ENCODE measurements at places on chromosomes 4 and X. TPM values are rescaled to one million over a fixed set of nuclear protein-coding genes. Genes with fewer than 3 reads are reported as not detected.

The ARMCX6 gene
- total RNA-seq, result 35.0 TPM

The CORIN gene
- not detected for total RNA-seq

The KCND1 gene
- 9.7 TPM for total RNA-seq

The PGAM4 gene
- total RNA-seq, result not detected

The CCNG2 gene
- total RNA-seq, result 26.1 TPM

The KIT gene
- not detected for total RNA-seq

The BEX5 gene
- 4.8 TPM for total RNA-seq

The SHOX gene
- not detected for total RNA-seq

The F8A3 gene
- 15.7 TPM for total RNA-seq

The FRMD7 gene
- not detected for total RNA-seq

The RIPPLY1 gene
- 0.31 TPM for total RNA-seq

The CENPVL2 gene
- total RNA-seq, result not detected

DNA sequence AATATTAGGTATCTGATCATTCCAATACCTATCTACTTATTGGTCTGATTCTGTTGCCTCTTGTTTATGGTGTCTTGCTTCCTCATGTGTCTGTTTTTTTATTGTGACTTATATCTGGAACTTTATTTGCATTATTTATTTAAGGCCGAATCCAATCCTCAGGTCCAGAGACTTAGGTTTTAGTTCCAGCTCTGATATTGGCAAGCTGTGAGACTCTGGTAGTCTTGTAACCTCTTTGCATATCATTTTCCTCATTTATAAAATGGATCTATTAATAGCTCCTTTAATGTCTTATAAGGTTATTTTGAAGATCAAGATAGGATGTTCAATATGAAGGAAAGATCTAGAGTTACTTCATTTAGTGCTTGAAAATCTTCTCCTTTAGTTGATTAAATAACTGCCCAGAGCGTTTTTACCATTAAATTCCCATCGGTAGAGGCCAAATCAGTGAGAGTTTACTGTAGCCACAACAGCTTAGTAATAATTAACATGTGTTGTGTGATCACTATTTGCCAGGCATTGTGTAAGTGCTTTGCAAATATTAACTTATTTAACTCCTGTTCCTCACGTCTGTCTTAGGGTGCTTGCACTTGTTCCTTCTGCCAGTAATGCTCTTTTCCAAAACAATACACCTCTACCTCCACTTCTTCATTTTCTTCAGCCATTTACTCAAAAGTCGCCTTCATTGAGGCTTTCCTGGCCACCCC, 82.2 kb downstream of the CC2D2A start:
- no peak for DNase-seq
- no peaks in the 10 kb centered on the region for H3K27me3 ChIP-seq
- no peak overlapping the region for H3K27ac ChIP-seq
- no peaks in the 10 kb centered on the region for H3K36me3 ChIP-seq
- no peak overlapping the region for H3K4me3 ChIP-seq

DNA sequence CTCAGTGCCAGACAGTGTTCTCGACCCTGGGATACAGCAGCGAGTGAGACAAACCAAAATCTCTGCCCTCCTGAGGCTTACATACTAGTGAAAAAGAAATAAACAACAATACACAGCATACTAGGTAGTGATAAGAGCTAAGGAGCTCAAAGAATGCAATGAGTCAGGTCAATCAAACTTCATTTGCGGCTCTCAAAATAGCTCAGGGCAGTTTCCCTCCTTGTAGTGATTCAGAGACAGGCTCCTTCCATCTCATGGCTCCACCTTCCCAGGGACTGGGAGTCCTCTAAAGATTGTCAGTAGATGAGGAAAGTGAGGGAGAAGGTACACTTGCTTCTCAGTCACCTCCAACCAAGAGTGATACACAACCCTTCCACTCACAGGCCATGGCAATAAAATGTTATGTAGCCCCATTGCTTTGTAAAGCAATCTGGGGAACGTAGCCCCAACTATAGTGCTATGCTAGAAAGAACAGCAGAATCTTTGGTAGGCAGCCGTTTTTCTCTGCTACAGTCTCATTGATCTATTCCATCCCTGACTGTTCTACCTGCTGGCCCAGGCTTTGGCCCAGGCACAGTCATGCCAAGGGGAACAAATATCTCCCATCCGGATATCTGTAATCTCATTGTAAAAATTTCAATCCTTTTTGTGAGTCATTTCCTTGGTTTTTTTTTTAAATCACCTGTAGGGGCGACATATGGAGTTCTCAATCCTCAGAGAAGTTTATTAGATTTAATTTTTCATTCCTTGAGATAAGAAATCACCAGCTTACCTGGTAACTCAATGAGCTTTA, 183.1 kb upstream of the S100G start:
- H3K4me1 ChIP-seq, result peaks cover 12% of the 10 kb centered on the region
- no peak overlapping the region for H3K27ac ChIP-seq
- H3K4me3 ChIP-seq, result no peak overlapping the region
- H3K27me3 ChIP-seq, result no peaks in the 10 kb centered on the region
- H3K36me3 ChIP-seq, result no peaks in the 10 kb centered on the region

GRCh38 chr4:10740891-10741620, 56.5 kb upstream of the CLNK start:
- H3K27me3 ChIP-seq, result no peaks in the 10 kb centered on the region
- no peak for DNase-seq
- H3K27ac ChIP-seq, result no peak overlapping the region

DNA sequence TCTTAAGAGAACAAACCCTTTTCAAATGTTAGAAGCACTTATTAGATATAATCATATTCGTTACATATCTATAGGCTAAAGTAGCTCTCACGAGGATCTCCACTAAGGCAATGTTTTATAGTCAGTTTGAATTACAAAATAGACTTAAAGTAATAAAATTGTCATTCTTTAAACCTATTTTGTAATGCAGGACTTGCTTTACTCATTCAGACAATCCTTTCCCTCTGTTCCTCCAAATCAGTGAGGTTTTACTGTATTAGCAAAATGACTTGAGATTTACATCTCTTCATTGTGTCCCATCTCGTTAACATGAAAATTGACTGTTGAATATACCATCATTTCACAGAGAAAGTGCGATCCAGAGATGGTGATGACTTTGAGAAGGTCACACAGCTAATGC, 264.4 kb downstream of the THOC2 start:
- H3K4me3 ChIP-seq, result no peak overlapping the region
- peaks cover 33% of the 10 kb centered on the region for H3K27me3 ChIP-seq
- DNase-seq, result no peak

DNA sequence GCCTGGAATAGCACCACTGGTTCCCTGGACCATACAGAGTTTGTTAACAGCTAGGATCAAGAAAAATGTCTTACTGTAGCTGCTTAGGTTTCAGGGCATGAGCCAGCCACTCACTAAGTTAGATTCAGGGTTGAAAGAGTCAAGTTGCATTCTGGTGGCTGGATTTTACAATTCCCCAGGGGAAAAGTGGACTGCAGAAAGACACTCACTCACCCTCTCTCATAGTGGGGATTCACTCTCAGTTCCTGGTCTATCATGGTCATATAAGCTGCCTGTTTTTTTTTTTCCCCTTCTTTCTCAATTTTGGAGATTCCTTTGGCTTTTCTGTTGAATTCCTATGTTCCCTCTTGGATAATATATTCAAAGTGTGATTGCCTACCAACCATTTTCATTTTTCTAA, 744.2 kb upstream of the GRIA3 start:
- no peaks in the 10 kb centered on the region for H3K36me3 ChIP-seq
- H3K27ac ChIP-seq, result no peak overlapping the region
- DNase-seq, result no peak
- no peaks in the 10 kb centered on the region for H3K4me1 ChIP-seq
- H3K27me3 ChIP-seq, result no peaks in the 10 kb centered on the region

DNA sequence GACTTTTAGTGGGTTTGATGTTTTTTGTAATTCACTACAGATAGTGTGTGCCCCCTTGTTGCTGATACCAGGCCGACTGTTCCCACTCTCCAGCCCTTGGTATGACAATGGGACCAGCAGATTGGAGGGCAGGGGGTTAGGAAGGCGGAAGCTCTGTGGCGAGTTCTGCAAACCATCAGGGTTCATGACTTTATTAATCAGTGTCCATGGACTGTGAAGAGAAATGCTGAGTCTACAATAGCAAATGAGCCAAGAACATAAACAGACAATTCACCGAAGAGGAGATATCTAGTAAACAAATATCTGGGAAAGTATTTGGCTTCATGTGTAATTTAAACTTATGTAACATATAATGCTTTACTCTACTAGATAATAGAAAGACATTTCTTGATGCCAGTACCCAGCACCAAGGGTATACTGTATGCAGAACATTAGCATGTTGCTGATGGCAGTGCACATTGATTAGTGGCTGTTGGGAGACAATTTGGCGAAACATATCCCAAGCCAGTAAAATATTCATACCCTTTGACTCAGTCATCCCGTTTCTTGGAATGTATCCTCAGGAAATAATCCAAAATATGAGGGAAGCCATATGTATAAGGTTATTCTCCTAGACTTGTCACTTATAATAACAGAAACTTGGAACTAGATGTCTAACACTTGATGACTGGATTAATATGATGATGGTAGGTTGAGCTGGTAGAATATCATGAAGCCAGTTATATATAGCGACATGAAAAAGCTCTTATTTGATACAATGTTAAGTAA, 169.4 kb downstream of the PTTG2 start:
- H3K4me1 ChIP-seq, result peaks cover 38% of the 10 kb centered on the region
- DNase-seq, result no peak
- H3K27me3 ChIP-seq, result no peaks in the 10 kb centered on the region
- H3K4me3 ChIP-seq, result no peak overlapping the region
- peak overlapping the region; percentile 77 for H3K27ac ChIP-seq
- no peaks in the 10 kb centered on the region for H3K36me3 ChIP-seq

GRCh38 chr4:93403571-93403970, 425.0 kb upstream of the ATOH1 start:
- H3K4me3 ChIP-seq, result no peak overlapping the region
- H3K27ac ChIP-seq, result no peak overlapping the region
- H3K36me3 ChIP-seq, result no peaks in the 10 kb centered on the region
- no peak for DNase-seq
- no peaks in the 10 kb centered on the region for H3K27me3 ChIP-seq
- no peaks in the 10 kb centered on the region for H3K4me1 ChIP-seq

GRCh38 chr4:1711571-1712215, 426 bp downstream of the SLBP start:
- peaks cover 67% of the 10 kb centered on the region for H3K36me3 ChIP-seq
- H3K4me3 ChIP-seq, result peak overlapping the region; percentile 88
- H3K4me1 ChIP-seq, result peaks cover 21% of the 10 kb centered on the region
- peak overlapping the region; percentile 58 for H3K27ac ChIP-seq

DNA sequence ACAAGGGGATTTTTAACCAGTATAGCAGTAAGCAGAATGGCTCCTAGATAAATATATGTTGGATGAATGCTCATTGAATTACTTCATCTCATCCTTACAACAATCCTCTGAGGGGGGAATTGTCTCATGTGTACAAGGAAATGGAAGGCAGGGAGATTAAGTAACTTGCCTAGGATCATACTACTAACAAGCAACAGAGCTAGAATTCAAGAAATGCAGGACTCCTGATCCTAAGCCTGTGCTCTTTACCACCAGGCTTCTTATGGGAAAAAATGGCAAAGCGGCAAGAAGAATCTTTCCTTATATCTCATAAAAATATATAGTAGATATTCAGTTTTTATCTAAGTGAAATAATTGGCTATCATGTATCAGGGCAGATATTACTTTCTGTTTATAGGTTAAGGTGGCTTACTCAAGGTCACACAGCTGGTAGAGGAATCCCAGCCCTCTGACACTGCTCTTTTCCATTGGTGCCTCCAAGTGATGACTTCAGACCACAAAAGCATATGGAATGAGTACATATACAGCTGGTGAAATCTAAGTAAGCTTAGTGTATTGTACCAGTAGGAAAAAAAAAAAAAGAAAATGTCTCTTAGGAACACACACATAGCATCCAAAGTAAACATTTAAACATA, 2.1 kb downstream of the ABHD18 start:
- peaks cover 31% of the 10 kb centered on the region for H3K36me3 ChIP-seq
- H3K27me3 ChIP-seq, result no peaks in the 10 kb centered on the region
- H3K4me3 ChIP-seq, result no peak overlapping the region
- DNase-seq, result no peak
- H3K27ac ChIP-seq, result no peak overlapping the region

DNA sequence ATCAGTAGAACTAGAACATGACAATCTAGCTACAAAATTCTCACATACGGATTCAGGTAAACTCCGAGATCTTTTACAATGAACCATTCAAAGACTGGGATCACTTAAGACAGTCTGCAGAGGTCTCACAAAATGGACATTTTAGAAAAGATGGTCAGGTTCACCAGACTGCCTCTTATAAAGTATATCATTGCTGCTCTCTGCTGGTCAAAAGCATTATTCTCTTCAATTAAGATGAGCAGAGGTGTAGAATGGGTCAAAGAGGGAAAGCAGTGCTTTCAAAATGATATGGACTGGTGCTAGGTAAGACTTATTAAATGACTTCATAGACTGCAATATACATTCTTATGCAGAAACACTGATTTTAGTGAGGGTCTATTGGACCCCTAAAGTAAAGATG, 434.7 kb downstream of the PACRGL start:
- H3K4me1 ChIP-seq, result no peaks in the 10 kb centered on the region
- H3K27ac ChIP-seq, result no peak overlapping the region
- H3K4me3 ChIP-seq, result no peak overlapping the region
- no peaks in the 10 kb centered on the region for H3K27me3 ChIP-seq
- DNase-seq, result no peak

DNA sequence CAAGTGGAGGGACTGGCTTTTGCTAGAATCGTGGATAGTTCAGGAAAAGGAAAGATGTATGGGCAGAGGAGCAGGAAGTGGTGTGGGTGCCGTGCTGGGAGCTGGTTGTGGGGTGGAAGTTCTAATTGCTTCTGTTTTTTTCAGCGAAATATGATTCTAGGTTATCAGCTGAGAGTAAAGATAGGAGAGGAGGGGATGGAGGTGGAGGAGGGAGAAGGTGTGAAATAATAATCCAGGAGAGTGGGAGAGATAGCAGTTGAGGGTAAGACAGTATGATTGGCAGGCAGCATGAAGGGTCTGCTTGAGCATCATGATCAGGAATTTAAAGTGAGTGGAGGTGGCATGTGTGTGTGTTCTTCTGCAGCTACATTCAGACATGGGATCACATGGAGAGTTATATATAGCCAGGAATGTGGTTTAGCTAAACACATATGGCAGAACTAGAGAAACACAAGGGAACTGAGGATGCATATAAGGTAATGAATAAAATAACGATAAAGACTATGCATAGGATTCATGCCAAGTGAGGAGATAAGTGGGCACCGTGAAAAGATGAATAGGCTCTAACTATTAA, 133.7 kb downstream of the ANK2 start:
- no peak for DNase-seq
- H3K36me3 ChIP-seq, result no peaks in the 10 kb centered on the region
- no peaks in the 10 kb centered on the region for H3K27me3 ChIP-seq
- no peaks in the 10 kb centered on the region for H3K4me1 ChIP-seq
- H3K4me3 ChIP-seq, result no peak overlapping the region
